Stimulated activated naive CD4-positive, alpha-beta T cell (primary cell): ENCODE measurements at places on chromosomes 16 and 17.

- no peak for DNase-seq
Measured at GRCh38 chr17:8893621-8894201, 26.2 kb upstream of the PIK3R6 start.

DNA sequence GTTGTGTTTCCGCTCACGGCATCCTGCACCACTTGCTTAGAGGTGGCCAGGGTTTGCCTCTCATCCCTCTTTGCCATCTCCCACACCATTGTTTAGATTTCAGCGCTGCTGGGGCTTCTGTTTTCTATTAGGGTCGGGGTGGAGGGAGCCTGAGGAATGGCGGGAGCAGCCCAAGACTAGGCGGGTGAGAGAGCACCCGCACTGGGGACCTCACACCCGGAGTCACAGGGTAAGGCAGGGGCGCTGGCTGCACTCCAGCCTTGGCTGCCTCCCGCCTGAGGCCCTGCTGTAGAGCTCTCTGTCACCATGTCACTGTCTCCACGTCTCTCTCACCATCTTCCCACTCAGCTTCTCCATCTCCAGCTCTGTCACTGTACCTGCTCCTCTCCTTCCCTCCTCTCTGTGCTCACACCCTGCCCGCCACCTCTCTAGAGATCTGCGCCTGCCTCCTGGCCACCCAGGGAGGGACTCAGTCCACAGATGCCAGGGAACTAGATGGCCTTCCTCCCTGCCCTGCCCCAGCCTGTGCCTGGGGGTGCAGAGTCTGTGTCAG lies 32.8 kb upstream of the ABCC3 start:
- DNase-seq: no peak

DNA sequence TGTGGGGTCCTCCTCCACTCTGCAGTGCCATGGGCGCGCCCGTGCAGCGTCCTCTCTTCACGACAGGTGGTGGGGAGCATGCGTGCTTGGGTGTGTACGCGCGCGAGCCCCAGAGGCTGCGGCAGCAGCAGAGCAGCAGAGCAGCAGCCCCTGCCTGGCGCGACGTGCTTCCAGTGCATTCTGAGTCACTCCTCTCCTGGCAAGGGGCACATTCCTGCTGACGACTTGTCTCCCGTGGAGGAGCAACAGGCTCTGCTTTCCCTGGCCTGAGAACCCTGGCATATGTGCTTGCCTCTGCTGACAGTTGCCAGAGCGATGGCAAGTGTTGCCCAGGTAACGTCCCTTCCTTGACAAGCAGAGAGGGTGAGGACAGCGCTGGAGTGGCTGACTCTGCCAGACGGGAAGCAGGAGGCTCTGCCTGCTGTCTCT lies 133.8 kb upstream of the PLCG2 start:
- DNase-seq: no peak

- no peak for DNase-seq
Measured at GRCh38 chr17:19409509-19409908, 1.5 kb upstream of the RNF112 start.

DNA sequence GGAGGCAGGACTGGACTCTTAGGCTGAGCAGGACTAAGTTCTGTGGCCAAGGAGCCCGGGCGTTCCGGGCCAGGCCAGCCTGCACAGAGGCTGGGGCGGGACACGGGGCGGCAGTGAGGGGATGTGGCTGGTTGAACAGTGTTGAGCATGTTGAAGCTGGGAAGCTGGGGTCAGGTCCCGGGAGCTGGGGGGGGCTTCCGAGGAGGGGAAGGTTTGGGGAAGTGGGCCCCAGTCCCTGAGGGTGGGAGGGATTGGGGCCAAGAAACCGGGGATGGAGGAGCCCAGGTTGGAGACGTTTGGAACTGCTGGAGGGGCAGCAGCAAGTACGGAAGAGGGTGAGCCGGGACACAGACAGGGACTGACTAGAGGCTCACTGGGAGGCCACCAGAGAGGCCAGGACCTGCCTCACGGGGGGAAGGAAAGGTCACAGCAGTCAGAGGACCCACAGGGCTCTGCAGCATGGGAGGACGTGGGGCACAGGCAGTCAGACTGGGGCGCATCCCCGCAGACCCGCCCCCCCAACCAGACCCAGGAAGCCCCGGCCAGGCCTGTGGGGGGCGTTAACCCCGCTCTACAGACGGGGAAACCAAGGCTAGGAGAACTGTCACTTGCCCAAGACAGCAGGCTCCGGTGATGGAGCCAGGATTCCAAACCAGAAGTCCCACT lies 9.5 kb downstream of the TAX1BP3 start:
- no peak for DNase-seq

GRCh38 chr16:64077242-64077641 lies 1044.6 kb downstream of the CDH11 start:
- no peak for DNase-seq

DNA sequence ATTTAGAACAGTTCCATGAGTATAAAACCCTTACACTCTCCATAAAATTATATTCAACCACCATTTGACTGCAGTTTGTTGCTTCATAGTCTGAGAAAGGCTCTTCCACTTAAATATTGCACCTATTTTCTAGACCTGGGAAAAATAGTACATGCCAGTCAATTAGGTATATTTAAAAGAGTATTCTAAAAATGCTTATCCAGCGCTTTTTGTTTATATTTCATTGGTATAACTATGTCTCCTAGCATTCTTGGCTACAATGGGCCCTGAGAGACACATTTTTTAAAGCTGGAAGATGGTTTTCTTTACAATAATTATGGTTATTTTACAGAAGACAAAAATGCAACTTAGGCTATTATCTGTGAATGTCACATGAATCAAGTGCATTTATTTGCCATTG lies 439.4 kb downstream of the KCNJ18 start:
- DNase-seq: no peak

- DNase-seq: peak; percentile 40
Measured at GRCh38 chr16:21159281-21159951, 942 bp downstream of the LDAF1 start.

DNA sequence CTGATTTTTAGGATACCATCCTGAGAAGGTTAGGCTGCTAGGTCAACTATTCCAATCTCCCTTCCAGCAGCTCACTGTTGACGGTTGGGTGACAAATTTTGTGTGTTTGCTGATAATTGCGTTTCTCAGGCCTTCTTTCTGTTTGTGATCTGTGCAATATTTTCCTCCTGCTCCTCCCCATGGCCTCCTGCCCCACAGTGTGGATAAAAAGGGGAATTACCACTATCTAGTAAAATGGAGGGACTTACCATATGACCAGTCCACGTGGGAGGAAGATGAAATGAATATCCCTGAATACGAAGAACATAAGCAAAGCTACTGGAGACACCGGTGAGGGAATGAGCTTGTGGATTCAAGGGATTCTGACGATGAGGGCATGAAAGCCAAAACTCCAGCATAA lies 9.2 kb downstream of the CHD3 start:
- no peak for DNase-seq

- DNase-seq: no peak
Measured at GRCh38 chr16:16100631-16101030, 122.7 kb downstream of the ABCC6 start.

DNA sequence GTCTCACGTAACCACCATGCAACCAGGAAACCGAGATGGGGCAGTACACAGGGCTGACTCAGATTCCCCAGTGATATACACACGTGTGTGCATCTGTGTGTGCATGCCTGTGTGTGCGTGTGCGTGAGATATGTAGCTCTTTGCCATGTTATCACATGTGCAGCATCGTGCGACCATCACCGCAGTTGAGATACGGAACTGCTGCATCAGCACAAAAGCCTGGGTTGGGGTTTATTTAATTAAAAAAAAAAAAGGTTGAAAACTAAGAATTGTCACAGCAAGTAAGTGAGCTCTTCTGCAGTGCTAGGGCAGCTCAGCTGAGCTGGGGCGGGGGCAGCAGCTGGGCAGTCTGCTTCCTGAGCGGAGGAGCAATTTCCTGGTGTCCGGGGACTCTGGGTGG lies 152.5 kb downstream of the RBFOX3 start:
- DNase-seq: no peak

GRCh38 chr16:2710711-2711231 lies 9.3 kb downstream of the PRSS27 start:
- DNase-seq: no peak

- DNase-seq: no peak
Measured at GRCh38 chr17:9498490-9498889, 77.1 kb downstream of the STX8 start.

- no peak for DNase-seq
Measured at GRCh38 chr17:29757788-29758187, 135.1 kb upstream of the CORO6 start.

DNA sequence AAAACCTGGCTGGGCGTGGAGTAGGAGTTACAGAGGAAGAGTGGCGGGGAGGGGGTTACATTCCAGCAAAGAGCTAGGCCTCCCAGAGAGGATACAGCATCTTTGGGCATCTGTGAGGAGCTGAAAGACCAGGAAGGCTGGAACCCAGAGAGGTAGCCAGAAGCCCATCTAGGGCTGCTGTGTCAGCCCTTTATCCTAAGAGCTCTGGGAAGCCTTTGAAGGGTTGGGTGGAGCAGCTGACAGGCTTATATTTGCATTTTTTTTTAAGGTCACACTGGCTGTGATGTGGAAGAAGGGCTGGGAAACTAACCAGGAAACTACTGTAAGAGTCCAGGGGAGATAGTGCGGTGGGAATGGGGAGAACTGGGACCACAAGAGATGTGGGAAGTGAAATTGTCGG lies 6.8 kb upstream of the CNOT1 start:
- no peak for DNase-seq

DNA sequence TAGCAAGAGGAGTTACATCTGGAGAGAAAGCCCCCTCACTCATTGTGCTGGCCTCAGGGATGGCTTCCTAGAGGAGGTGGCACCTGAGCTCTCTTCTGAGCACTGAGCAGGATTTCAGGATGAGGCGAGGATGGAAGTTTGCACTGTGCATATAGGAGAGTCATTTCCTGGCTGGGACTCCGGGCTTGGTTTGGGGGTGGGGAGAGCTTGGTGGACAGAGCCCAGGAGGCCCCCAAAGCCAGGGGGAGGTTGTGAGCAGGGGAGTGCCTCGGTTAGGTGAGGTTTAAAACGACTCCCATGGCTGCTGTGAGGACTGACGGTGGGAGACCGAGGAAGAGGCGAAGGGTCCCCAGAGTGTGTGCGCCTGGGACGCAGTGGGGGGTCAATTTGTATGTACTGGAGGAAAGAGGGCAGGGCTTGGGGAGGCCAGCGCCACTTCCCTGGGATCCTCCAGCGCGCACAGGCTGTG lies 1.2 kb downstream of the CAMKK1 start:
- DNase-seq: no peak

- DNase-seq: no peak
Measured at GRCh38 chr16:18050777-18051176, 285.8 kb downstream of the NPIPA8 start.

GRCh38 chr17:8119581-8120519 lies 1.5 kb upstream of the ALOXE3 start:
- peak; percentile 75 for DNase-seq

DNA sequence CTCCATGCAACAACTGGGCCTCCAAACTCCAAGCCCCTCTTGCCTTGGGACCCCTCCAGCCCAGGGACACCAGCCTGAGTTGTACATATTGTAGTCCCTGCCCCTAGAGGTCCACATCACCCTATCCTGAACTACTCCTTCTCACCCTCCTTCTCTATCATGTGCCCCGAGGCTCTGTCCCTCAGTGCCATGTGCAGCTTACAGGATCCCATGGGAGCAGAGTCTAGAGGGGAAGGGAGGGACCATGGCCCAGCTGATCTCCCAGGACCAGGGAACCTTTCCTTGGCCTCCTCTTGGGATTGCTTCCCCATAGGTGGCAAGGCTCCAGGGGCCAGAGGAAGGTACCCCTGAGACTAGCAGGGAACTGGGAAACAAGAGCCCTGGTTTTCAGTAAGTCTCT lies 35.3 kb downstream of the TMEM132E start:
- no peak for DNase-seq
